ENCODE measurements at places on chromosomes 2 and 18.

- no peak for DNase-seq
These were observed 406.3 kb upstream of the HS6ST1 start for GRCh38 chr2:128724972-128725371.

GRCh38 chr2:3121601-3122000, 256.0 kb downstream of the EIPR1 start:
- no peak for DNase-seq

DNA sequence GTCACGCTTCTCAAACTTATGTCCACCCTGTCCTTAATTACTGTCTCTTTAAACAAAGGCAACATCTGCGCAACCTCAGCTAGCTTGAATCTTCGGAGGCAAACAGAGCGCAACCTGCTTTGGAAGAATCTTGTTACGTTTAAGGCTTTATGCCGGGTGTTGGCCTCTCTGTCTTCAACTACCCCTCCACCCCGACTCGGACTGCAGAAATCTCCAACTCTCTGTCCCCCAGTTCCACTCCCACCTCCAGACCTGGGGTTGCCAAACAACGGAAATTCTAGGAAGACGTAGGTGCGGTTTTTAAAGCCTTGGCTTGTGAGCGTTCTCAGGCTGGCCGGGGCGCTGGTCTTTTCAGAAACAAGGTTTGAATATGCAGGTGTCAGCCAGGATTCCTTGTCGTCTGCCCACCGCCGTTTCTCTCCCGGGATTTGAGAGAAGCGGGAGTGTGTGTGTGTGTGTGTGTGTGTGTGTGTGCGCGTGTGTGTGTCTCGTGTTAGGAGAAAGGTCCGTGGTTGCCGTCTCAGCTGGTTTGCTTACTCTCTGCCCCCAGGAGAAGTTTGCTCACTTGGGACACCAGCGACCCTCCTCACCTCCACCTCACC, 1.1 kb upstream of the ONECUT2 start:
- DNase-seq: no peak

- DNase-seq: no peak
These were observed 2.0 kb downstream of the EIF2AK2 start for GRCh38 chr2:37154785-37155184.
